ENCODE measurements at places on chromosomes 5 and 9.

DNA sequence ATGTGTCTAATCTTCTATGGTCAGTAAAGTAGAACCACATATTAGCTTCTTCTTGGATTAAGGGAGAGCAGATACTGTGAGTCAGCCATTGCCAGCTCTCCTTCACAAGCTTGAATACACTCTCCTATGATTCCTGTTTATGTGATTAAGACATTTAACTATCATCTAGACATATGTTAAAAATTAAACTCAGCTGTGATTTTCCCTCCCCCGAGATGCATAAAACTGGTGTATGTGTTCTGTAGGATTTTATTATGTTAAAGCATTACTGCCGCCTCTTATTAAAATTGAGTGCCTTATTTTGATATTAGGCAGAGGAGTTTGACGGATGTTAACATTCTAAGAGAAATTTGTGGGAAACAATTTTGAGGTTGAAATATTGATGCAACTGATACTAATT, 114.6 kb downstream of the ACTBL2 start:
- DNase-seq, result no peak

DNA sequence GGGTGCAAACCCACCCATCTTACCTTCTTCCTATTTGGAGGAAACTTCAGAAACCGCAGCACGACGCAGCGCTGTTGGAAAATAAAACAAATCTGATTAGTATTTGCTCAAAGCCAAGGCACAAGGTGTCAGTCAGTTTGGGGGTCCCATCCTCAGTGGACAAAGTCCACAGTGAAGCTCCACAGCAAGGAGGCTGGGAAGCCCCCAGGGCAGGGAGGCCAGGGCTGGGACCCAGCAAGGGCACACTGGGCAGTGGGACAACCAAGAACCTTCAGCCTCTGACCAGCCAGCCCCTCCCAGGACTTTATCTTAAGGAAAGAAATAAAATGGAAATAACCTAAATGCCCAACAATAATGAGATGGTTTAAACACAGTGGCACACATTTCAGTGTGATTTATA, 11.3 kb downstream of the IPPK start:
- no peak for DNase-seq

GRCh38 chr5:367358-368130, 46.0 kb downstream of the AHRR start:
- peak; percentile 3 for DNase-seq

DNA sequence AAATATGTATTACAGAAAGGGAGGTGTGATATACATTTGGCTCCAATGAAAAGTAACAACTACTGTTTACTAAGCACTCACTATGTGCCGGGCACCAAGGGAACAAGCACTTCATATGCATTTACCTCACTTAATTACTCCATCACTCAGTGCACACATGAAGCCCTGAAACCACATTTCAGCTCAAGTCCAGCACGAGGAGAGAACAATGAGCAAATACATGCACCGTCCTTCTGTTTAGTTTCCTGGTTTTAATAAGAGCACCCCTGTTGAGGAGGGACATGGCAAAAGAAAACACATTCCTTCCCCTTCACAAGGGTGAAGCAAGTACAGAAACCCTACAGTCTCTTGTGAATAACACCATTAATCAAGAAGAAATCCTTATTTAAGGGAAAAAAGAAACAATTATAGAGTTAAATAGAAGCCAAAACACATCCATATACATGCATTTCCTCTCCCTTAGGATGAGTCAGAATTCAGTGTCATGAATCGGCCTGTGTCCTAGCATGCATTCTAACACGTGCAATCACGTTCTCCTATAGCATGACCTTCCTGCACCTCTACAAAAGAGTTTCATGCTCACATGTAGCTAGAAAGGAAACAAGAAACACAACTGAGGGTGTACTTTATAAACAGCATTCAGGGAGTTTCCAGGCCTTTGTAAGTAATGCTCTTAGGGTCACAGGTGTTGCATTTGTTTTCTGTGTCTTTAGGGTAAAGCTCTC, 411.6 kb downstream of the BNC2 start:
- DNase-seq, result no peak

GRCh38 chr9:8188723-8189407, 389.3 kb upstream of the DMAC1 start:
- peak; percentile 64 for DNase-seq

- no peak for DNase-seq
Observed at GRCh38 chr5:118007262-118007661, 981.1 kb downstream of the DTWD2 start.

All from T-helper 2 cell treated with Interferon-gamma antibody and Interleukin-4, amounts not matched to agents 5 μg/mL and 100 μg/mL, for 36 hours (primary cell).